ENCODE measurements at places on chromosomes 7 and 10. TPM values are rescaled to one million over a fixed set of nuclear protein-coding genes. Genes with fewer than 3 reads are reported as not detected.

The ASZ1 gene
- not detected for total RNA-seq

DNA sequence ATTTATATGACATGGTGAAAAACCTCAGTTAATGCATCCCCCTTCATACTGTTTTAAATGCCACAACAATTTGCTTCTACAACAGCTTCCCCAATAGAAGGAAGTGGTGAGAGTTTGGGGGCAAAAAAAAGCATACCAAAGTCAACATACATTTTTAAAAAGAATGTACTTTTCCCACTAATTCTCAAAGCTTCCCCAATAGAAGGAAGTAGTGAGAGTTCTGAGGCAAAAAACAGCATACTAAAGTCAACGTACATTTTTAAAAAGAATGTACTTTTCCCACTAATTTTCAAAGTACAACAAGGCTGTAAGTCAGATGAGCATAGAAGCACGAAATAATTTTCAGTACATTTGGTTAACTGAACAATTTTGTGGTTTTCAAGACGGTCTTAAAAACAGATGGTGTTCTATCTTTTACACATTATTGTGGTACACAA is 24.0 kb downstream of the WASL start:
- DNase-seq: no peak

- no peak for DNase-seq
These were observed 561.7 kb downstream of the SDK1 start for GRCh38 chr7:3862774-3863173.

The CRPPA gene
- total RNA-seq: 2.6 TPM

DNA sequence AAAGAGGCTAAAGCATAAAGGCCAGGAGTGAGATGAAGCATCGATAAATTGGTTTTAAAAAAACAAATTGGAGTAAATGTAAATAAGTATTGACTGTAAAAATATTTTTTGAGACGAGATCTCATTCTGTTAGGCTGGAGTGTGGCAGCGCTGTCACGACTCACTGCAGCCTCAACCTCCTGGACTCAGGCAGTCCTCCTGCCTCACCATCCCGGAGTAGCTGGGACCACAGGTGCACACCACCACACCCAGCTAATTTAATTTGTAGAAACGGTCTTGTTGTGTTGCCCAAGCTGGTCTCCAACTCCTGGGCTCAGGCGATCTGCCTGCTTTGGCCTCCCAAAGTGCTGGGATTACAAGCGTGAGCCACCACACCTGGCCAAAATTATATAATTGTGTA is 17.8 kb downstream of the HNRNPA2B1 start:
- DNase-seq: no peak

Data from HFFc6 (cell line).